Endothelial cell (in vitro differentiated cells): ENCODE measurements at places on chromosomes 7 and 10. TPM values are rescaled to one million over a fixed set of nuclear protein-coding genes. Genes with fewer than 3 reads are reported as not detected.

The CUZD1 gene
- total RNA-seq = 0.54 TPM

The FAM20C gene
- 3.1 TPM for total RNA-seq

The HABP2 gene
- total RNA-seq = not detected

The TMEM270 gene
- total RNA-seq = not detected

The ATRNL1 gene
- 32.5 TPM for total RNA-seq

The LRRD1 gene
- 0.59 TPM for total RNA-seq

The MCM10 gene
- total RNA-seq = 7.0 TPM

The MBL2 gene
- total RNA-seq = not detected

The CH25H gene
- total RNA-seq = 10.0 TPM

The CPXM2 gene
- total RNA-seq = 0.33 TPM

The FBXL13 gene
- 3.4 TPM for total RNA-seq

The VPS26A gene
- total RNA-seq = 56.2 TPM

The KDM7A gene
- 14.8 TPM for total RNA-seq

The C7orf57 gene
- not detected for total RNA-seq

The MCM7 gene
- total RNA-seq = 119 TPM

The FAM25G gene
- total RNA-seq = not detected

The ARMC10 gene
- 26.0 TPM for total RNA-seq

The FGFBP3 gene
- 3.1 TPM for total RNA-seq

The UFSP1 gene
- 2.4 TPM for total RNA-seq

The TWNK gene
- 10.5 TPM for total RNA-seq

The NPY4R2 gene
- total RNA-seq = not detected

The PNLIPRP1 gene
- total RNA-seq = not detected

The KCND2 gene
- 0.28 TPM for total RNA-seq

The C10orf67 gene
- not detected for total RNA-seq

The SPDYE2B gene
- not detected for total RNA-seq

The PSD gene
- total RNA-seq = 0.31 TPM

The SPDYE5 gene
- total RNA-seq = not detected

The ZMIZ1 gene
- total RNA-seq = 102 TPM

The PARD3 gene
- total RNA-seq = 35.2 TPM

The PODXL gene
- 302 TPM for total RNA-seq

The ZNF680 gene
- total RNA-seq = 17.8 TPM

The ZCWPW1 gene
- total RNA-seq = 2.2 TPM

The CPN1 gene
- not detected for total RNA-seq

The SUMF2 gene
- 110 TPM for total RNA-seq

The CPA1 gene
- total RNA-seq = not detected

The PRLHR gene
- total RNA-seq = not detected

The SORCS1 gene
- 0.56 TPM for total RNA-seq

The CLCN1 gene
- total RNA-seq = not detected

The HOXA5 gene
- 0.59 TPM for total RNA-seq

The CALML5 gene
- not detected for total RNA-seq

The VSTM2A gene
- 1.2 TPM for total RNA-seq

The IFIT1B gene
- total RNA-seq = not detected

The ANKMY2 gene
- 20.5 TPM for total RNA-seq

The SHTN1 gene
- total RNA-seq = 106 TPM

The UPK3BL2 gene
- 9.3 TPM for total RNA-seq

The HOXA2 gene
- total RNA-seq = 1.1 TPM

The RAMP3 gene
- total RNA-seq = 0.62 TPM

The SLC16A9 gene
- 3.8 TPM for total RNA-seq

The GPAM gene
- 11.5 TPM for total RNA-seq

The PPP1R9A gene
- total RNA-seq = 22.2 TPM

The C10orf62 gene
- not detected for total RNA-seq

The BTBD16 gene
- 0.23 TPM for total RNA-seq

The ABLIM1 gene
- 55.9 TPM for total RNA-seq
